CMK (cell line): ENCODE measurements at places on chromosomes 5 and 9.

GRCh38 chr5:2894736-2895135 is 143.3 kb upstream of the IRX2 start:
- no peak for DNase-seq

- DNase-seq, result no peak
Measured at GRCh38 chr5:54347221-54347865, 37.0 kb upstream of the ARL15 start.

GRCh38 chr9:31040564-31040963 is 1343.9 kb upstream of the ACO1 start:
- no peak for DNase-seq

GRCh38 chr9:126701813-126702140 is 88.0 kb downstream of the LMX1B start:
- DNase-seq, result no peak

DNA sequence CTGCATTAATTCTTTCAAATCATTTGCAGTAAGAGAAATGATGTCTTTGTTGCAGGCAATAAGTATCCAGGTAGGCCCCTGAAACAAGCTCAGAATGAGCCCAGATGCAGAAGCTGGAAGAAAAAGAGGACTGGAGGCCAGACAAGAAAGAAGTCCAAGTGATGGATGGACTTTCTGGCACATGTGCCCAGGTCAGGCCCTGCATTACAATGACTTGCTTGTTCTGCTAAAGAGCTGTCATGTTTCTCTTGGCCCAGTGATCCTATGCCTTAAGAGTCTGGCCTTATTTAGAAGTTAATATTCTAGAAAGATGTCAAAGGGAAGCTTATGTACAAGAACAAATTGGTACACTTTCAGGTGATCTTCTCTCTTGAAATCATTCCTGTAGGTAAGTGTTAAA is 64.8 kb downstream of the DPYSL3 start:
- DNase-seq, result no peak

DNA sequence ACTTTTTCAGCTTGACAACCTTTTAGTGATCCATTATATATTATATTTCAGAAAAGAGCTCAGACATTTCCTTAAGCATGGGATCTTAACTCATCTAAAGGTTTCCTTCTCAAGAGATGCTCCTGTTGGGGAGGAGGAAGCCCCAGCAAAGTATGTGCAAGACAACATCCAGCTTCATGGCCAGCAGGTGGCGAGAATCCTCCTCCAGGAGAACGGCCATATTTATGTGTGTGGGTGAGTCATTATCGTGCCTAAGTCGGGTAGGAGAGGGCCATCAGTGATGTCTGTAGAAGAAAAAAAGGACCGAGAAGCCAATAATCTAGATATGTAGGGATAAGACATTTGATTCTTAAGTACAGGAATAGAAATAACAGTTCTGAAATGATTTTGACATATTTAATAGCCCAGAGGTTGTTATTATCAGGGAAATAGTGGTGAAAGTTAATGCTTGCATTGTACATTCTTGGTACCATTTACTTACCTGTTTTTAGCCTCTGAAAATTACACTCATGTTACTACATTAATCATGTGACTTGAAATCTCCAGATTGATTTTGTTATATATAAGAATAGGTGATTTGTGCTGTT is 28.2 kb downstream of the MTRR start:
- DNase-seq, result peak; percentile 18
